Psoas muscle (tissue), 8 donors: ENCODE measurements at places on chromosomes 7 and 10.

DNA sequence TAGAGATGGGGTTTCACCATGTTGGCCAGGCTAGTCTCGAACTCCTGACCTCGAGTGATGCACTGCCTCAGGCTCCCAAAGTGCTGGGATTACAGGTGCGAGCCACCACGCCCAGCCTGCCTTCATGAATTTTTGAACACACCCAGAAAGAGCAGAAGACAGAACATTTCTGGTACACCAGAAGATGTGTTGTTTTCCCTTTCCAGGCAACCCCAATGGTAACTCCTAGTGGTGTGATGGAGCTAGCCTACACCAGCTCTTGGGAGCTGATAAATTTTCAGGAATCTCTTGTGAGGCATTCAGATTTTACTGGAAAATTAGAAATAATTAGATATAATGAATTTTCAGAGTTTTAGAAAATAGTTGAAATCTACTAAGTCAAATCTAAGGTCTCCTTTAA, 904 bp upstream of the CCDC7 start:
- no peak for DNase-seq

DNA sequence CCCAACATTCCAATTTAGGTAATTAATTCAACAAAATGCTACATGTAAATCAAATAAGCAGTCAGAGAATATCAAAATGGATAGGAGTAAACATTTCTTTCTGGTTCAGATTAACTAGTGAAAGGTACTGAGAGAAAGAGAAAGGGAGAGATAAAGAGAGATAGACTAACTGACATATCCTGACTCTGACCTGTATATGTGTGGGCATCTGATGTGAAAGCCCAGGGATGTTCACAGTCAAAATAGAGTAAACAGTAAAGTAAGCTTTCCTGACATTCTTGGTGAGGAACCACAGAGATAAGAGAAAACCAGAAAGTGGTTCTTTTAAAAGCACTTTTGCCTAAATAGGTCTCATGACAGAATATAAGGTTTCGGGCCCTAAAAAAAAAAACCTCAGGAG, 37.5 kb upstream of the ANK3 start:
- DNase-seq: no peak

DNA sequence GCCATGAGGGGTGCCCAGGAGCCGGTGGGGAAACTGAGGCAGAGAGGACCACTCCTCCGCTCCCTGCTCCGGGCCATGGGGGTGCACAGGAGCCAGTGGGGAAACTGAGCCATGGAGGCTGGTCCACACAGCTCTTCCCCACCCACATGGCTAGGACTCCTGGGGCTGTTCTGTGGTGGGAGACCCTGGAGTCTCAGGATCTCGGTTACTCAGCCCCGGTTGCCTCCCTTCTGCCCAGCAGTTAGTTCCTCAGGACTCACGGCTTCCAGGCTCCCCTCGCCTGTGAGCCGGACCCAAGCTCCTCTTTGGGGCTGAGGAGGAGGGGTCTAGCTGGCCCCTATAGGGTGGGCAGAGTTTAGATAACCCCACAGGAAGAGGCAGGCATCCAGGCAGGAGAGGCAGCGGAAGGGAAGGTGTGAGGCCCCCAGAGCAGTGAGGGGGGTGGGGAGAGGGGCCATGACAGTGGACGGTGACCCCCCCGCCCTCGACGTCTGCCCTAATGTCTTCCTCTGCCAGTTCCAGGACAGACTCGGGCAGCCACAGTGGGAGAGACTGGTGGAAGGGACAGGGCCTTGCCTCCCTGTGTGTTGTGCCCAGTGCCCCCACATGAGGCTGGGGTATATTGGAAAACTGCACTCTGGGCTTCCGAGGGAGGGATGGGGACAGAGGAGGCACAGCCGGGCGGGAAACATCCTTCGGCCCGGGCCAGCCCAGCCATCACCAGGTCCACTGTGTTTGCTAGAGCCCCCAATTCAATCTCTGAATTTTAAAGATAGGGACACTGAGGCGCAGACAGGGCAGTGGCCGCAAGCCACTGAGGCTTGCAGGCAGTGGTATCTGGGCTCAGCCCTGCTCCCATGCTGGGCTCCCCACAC, 4.3 kb downstream of the ELFN1 start:
- peak; percentile 37 for DNase-seq

- DNase-seq: no peak
These were observed 70.0 kb downstream of the DLG5 start for GRCh38 chr10:77856566-77856965.

DNA sequence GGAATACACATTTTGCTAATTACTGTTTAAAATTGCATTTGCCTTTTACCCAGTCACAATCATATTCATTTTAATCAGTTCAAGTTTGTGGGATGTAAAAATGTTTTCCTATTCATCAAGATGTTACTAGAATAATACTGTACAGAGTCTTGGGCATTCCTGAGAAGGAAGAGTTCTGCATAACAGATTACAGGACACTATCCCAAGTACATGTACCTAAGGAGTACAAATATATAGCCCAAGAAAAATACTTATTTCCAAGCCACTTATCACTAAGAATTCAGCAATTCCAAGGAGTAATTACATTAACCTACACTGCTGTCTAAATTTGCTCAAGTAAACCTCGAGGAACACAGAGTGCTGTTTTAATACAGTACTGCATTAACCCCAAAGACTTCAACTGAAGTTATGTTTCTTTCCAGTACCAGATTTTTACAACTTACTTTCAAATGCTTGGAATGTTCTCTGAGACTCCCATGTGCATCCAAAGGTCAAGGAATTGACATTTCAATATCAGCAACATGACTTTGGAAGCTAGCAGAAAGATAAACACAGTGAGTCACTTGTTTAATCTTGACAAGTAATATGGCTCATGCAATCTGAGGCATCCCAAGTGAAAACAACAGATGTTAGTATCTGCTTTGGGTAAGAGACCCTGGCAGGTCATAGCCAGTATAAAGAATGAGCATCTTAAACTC, 125.4 kb upstream of the BET1 start:
- no peak for DNase-seq

- DNase-seq: no peak
These were observed 28.2 kb downstream of the SEMA3C start for GRCh38 chr7:80890426-80891258.

GRCh38 chr7:44210107-44210506, 9.3 kb downstream of the YKT6 start:
- DNase-seq: peak; percentile 9

GRCh38 chr7:92740700-92741126, 95.7 kb downstream of the CDK6 start:
- DNase-seq: no peak

- no peak for DNase-seq
These were observed 5.4 kb upstream of the FIS1 start for GRCh38 chr7:101250324-101250723.

- peak; percentile 65 for DNase-seq
These were observed 50.4 kb upstream of the NFE2L3 start for GRCh38 chr7:26101361-26102151.

DNA sequence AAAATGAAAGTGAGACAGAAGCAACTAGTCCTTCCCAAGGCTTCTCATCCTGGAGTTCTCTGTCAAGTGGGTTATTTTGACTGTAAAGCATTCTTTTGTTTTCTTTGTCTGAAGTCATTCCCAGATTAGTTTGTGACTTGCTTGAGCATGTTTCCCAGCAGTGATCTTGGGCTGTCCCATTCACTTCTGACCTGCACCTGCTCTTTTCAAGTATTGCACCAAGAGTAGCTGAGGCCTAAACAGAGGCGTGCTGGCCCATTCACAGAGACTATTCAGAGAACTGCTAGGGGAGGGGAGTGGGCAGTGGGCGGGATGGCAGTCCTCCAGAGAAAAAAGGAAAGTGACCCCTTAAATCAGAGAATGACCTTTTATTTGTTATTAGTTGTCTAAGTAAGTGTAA, 61.3 kb downstream of the CACNA2D1 start:
- no peak for DNase-seq

GRCh38 chr10:80154978-80155695, 22.6 kb downstream of the PLAC9 start:
- no peak for DNase-seq

DNA sequence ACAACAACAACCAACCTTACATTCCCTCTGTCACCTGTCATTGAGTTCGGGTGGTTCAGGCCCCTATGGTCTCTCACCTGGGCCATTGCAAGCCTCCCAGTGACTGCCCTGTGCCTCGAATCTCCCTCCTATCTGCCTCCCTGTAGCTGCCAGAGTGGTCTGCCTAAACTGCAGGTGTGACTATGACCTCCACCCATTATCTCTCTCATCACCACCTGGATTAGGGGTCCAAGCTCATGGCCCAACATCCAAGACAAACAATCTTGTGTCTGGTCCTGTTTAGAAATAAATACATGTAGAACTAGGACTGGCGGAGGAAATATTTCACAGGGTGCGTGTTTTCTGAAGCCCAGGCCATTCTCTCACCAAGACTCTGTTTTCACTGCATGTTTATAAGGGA, 146.6 kb downstream of the HERPUD2 start:
- DNase-seq: no peak

DNA sequence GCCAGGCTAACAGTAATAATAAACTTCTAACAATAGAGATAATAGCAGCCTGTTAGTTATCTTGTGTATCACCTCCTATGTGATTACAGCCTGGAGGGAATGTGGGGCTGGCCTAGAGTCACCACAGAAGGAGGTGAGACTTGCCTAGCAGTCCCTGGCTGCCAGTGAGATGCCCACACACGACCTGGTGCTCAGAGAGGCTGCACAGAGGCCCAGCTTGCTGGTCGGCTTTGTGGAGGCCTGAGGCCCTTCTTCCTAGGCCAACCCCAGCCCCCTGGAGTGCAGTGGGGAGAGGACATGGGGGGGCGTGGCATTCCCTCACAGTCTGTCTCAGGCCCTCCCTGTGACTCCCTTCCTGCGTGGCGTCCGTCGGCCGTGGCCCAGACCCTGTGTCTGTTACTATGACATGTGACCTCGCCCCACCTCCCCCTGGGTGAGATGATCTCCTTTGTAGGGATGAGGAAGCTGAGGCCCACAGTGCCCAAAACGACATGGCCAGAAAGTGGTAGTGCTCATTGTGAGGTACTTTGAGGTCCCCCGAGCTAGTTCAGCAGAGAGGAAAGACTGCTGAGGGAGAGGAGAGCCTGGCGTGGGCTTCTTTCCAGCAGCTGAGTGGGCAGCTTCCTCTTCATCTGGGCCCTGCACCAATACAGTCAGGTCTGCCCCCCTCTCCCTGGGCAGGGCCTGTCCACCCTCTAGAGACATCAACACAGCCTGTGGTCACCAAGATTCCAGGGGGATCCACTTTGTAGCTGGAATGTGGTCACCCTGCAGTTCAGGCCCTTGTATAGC, 29.7 kb downstream of the UNC5B start:
- DNase-seq: no peak

GRCh38 chr10:102413053-102413705, 5.4 kb downstream of the PSD start:
- DNase-seq: no peak
